CD4-positive, alpha-beta T cell treated with Interleukin-10 for 1 hour (primary cell): ENCODE measurements at places on chromosomes 5 and 9.

DNA sequence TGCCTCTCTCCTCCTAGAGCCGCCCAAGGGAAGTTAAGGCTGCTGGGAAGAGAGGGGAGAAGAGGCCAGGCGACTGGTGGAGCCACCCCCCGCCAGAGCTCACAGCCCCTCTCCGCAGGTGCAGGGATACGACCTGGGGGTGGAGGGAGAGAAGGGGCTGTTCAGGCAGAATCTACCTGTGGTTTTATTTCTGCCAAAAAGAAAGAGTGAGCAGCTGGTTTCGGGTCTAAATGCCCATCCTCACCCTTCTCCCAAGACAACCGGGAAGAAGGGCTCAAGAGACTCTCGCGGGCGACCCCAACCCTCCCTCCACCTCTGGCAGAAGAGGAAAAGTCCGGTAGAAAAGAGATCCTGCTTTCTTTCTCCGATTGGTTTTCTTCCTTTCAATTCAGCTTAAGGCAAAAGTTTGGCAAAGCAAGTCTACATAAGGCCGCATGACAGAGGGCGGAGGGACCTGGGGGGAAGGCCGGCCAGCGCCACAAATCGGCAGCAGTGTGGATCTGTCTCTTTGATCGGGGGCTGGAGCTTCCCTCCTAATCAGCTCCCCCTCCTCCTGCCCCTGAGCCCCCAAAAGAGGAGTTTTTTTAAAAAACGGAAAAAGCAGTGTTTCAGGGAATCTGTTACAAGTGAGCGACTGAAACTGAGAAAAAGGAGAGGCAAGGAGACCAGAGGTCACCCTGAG is 16.3 kb downstream of the FAM78A start:
- DNase-seq = no peak

- DNase-seq = no peak
Observed at GRCh38 chr9:113978725-113979342, 99.3 kb downstream of the AMBP start.

- no peak for DNase-seq
Observed at GRCh38 chr9:136942881-136943230, 1.7 kb downstream of the FBXW5 start.

- no peak for DNase-seq
Observed at GRCh38 chr5:173624282-173624681, 7.8 kb upstream of the BOD1 start.

DNA sequence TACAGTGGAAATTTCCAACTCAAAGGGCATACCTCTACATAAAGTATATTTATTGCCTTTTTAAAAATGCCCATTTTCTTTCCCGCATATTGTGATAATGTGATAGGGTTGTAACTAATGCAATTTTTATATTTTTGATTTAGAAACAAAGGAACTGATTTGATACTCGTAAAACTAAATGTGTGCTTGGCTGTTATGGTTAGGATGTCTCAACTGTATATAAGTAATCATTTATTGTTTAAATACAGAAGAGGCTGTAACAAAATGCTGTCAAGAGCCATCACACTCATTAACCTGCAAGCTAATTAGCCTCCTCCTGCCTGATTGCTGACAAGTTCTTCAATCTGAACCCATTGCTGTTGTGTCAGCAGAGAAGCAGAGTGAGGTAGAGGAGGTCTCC is 149.2 kb downstream of the PBX3 start:
- no peak for DNase-seq

GRCh38 chr9:84266087-84266561 is 74.4 kb downstream of the SLC28A3 start:
- peak; percentile 6 for DNase-seq

DNA sequence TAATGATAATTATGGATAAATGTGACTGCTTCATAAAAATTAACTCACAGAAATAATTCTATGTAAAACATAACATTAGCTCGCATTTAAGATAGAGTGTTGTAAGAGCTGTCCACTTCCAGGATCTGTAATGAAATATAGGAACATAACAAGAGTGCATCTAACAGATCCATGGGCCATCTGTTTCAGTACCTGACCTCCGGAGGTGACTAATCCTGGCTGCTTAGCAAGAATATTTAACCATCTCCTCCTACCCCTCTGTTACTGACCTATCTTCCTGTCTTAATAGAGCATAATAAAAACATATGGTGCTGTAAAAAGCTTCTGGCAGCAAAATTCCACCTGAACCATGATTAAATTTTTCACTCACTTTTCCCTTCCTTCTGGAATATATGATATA is 7.1 kb downstream of the PLCXD3 start:
- DNase-seq = no peak

GRCh38 chr5:9356351-9356825 is 189.5 kb downstream of the SEMA5A start:
- DNase-seq = no peak

DNA sequence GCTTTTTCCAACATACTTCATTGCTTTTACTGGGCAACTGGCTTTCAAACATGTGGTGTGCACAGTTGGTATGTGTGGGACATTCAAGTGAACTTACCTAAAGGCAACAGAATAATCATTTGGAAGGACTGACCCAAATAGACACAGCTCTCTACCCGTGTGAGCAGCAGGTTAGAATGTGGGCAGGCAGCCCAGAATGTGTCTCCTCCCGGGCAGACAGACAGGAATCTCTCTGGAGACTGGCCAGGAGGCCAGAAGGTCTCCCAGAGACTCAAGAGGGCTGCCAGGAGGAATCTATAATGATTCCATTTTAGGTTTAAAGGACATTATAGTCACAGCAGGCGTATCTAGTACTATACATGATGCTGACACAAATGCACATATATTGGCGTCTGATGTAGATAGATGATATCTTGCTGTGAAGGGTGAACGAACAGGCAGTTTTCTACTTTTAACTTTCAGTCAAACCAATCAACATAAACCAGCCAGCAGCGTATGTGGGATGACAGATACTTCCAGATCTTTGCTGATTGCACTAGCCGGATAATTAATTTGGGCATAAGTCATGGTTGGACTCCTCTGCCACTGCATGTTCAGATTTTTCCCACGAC is 297.4 kb upstream of the ZNF608 start:
- DNase-seq = no peak

DNA sequence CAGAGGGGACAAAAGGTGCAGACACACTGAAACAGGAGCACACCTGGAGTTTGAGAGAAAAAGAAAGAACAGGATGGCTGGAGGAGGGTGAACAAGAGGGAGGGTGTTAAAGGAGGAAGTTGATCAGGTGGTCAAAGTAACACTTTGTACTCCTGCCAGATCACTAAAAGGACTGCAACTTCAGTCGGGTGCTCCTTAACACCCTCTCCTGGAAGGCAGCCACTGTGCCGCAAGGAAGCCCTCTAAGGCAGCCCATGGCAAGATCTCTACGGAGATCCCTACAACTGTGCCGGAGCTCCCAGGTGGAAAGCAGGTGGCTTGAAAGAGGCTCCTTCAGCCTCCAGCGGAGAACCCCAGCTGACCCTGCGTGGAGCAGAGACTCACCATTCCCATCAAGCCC is 124.4 kb upstream of the MSX2 start:
- DNase-seq = no peak

GRCh38 chr5:145247745-145248040 is 587.4 kb downstream of the PRELID2 start:
- no peak for DNase-seq

DNA sequence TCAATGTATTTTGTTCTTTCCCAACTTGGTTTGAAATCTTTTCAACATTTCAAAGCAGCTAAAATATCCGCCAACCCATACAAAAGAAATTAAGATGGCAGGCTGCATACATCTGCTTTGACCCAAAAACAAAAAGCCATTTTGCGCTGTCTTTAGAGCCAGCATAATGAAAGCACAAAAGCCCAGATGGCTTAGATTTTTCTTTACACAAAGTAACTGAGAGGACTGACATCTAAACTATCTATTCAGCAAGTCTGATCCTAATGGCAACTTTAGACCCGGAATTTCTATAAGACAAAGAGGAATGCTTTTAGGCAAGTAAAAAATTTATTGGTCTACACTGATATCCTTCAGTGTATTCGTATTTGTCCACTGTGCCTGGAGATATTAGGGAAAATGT is 86.3 kb downstream of the MYO10 start:
- DNase-seq = no peak

DNA sequence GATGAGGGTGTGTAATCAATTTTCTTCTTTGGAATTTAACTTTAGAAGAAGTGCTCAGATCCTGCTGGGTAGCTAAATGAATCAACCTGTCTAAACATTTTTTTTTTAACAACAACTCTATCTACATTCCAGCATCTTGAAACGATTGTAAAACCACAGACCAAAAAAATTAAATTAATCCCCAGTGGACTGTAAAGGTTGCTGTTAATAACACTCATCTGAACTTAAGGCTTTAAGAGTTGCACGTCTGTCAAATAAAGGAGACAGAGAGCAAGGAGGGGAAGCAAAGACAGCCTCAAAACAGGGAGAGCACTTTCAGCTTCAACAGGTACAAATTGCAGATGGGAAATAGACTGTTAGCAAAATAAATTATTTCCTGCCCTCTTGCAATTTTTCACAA is 548.5 kb downstream of the DTWD2 start:
- no peak for DNase-seq

DNA sequence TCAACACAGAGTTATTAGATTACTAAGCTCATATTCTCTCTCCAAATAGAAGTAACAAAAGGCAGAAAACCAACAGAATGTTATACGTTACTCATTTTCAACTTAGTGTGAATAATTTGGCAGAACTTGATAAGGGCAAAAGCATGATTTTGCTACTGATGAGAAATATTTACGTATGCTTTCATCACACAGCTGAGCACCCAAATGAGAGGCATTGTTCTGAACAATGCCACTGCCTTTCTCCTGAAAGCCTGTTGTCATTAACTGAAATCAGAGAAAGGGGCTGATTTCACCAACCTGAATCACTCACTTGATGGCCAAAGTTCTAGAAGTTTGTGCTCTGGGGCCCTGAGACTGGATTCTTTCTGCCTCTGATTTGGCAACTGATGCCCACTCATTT is 367.5 kb upstream of the PTGER4 start:
- no peak for DNase-seq

GRCh38 chr5:140336388-140336787 is 10.0 kb downstream of the HBEGF start:
- DNase-seq = no peak

GRCh38 chr5:136853971-136854370 is 488.6 kb upstream of the TRPC7 start:
- no peak for DNase-seq

- no peak for DNase-seq
Observed at GRCh38 chr5:138725818-138726416, 27.3 kb upstream of the CTNNA1 start.

GRCh38 chr5:65762234-65762633 is 40.2 kb downstream of the NLN start:
- DNase-seq = no peak

DNA sequence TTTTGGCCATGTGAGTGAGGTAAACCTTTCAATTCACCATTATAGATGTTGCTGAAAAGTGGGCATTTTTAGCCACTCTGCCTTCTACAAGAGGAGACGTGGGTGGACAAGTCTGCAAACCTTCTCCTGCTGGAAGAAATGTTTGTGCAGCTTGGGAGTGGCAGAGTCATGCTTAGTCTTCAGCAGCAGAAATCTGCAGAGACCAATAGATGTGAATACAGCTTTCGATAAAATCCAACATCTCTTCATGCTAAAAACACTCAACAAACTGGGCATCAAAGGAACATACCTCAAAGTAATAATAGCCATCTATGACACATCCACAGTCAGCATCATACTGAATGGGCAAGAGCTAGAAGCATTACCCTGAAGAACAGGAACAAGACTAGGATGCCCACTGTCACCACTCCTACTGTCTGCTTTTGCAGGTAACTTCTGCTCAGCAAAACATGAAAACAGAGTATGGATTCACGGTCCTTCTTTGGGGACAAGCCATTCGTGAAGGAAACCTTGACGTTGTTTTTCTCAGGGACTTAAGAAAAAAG is 91.3 kb downstream of the RALGPS1 start:
- no peak for DNase-seq

- no peak for DNase-seq
Observed at GRCh38 chr5:11733185-11733839, 170.9 kb downstream of the CTNND2 start.

GRCh38 chr9:16809912-16810610 is 60.4 kb downstream of the BNC2 start:
- no peak for DNase-seq

GRCh38 chr9:108072740-108073139 is 583.2 kb upstream of the KLF4 start:
- no peak for DNase-seq
